ENCODE measurements at places on chromosomes 3 and 15. TPM values are rescaled to one million over a fixed set of nuclear protein-coding genes. Genes with fewer than 3 reads are reported as not detected.

The LEKR1 gene
- 0.26 TPM for total RNA-seq

The ALG3 gene
- 21.4 TPM for total RNA-seq

The COL8A1 gene
- total RNA-seq = 18.3 TPM

The RARB gene
- total RNA-seq = 11.7 TPM

The PPM1L gene
- total RNA-seq = 0.69 TPM

The POLQ gene
- total RNA-seq = 1.9 TPM

The IMPG2 gene
- 0.86 TPM for total RNA-seq

The SLC28A2 gene
- not detected for total RNA-seq

The HTR3E gene
- total RNA-seq = not detected

The GYG1 gene
- total RNA-seq = 38.5 TPM

The GANC gene
- 13.7 TPM for total RNA-seq

The BMF gene
- total RNA-seq = 3.8 TPM

The SPATA12 gene
- not detected for total RNA-seq

The MCCC1 gene
- total RNA-seq = 29.5 TPM

The NR2E3 gene
- total RNA-seq = 0.09 TPM

The ATP13A5 gene
- total RNA-seq = not detected

The LRRC2 gene
- under 0.01 TPM for total RNA-seq

The CA12 gene
- 101 TPM for total RNA-seq

The DNAJC17 gene
- 21.0 TPM for total RNA-seq

The SLC41A3 gene
- total RNA-seq = 51.8 TPM

The TM4SF4 gene
- not detected for total RNA-seq

The P2RY14 gene
- not detected for total RNA-seq

The BCL2A1 gene
- 8.8 TPM for total RNA-seq

The GLT8D1 gene
- 133 TPM for total RNA-seq

The ROBO2 gene
- 0.17 TPM for total RNA-seq

The IGSF11 gene
- total RNA-seq = 0.09 TPM

The AMIGO3 gene
- total RNA-seq = under 0.01 TPM

The TMEM207 gene
- total RNA-seq = not detected

The PCNP gene
- total RNA-seq = 103 TPM

The DNAH12 gene
- total RNA-seq = under 0.01 TPM

The SAMD7 gene
- total RNA-seq = not detected

The GOLGA8G gene
- total RNA-seq = not detected

The LRRC15 gene
- total RNA-seq = 0.26 TPM

Data from bronchial smooth muscle cell (primary cell).